ENCODE measurements at places on chromosomes 6 and 20. TPM values are rescaled to one million over a fixed set of nuclear protein-coding genes. Genes with fewer than 3 reads are reported as not detected.

MUC22 gene
- not detected for polyA plus RNA-seq

DEFB132 gene
- polyA plus RNA-seq = 0.07 TPM

DNMT3B gene
- polyA plus RNA-seq = 10.1 TPM

UFL1 gene
- polyA plus RNA-seq = 46.2 TPM

GJA1 gene
- 73.1 TPM for polyA plus RNA-seq

TNFRSF6B gene
- 2.1 TPM for polyA plus RNA-seq

C20orf141 gene
- not detected for polyA plus RNA-seq

SULF2 gene
- polyA plus RNA-seq = 71.7 TPM

GINS1 gene
- polyA plus RNA-seq = 30.6 TPM

SLC25A27 gene
- polyA plus RNA-seq = 69.6 TPM

SNAP25 gene
- polyA plus RNA-seq = 8.4 TPM

SLC26A8 gene
- 0.47 TPM for polyA plus RNA-seq

LY6G6D gene
- polyA plus RNA-seq = not detected

TMEM151B gene
- 0.88 TPM for polyA plus RNA-seq

SEL1L2 gene
- polyA plus RNA-seq = not detected

VSX1 gene
- polyA plus RNA-seq = not detected

NHLRC1 gene
- polyA plus RNA-seq = 1.9 TPM

TSHZ2 gene
- 14.2 TPM for polyA plus RNA-seq

EDN3 gene
- 3.7 TPM for polyA plus RNA-seq

FRK gene
- polyA plus RNA-seq = 5.8 TPM

TRAPPC3L gene
- 0.53 TPM for polyA plus RNA-seq

HCRTR2 gene
- 0.35 TPM for polyA plus RNA-seq

PROKR2 gene
- polyA plus RNA-seq = not detected

NHSL1 gene
- polyA plus RNA-seq = 16.1 TPM

IL17F gene
- polyA plus RNA-seq = 0.40 TPM

ANKEF1 gene
- 8.9 TPM for polyA plus RNA-seq

IP6K3 gene
- 1.0 TPM for polyA plus RNA-seq

GTF2H4 gene
- polyA plus RNA-seq = 45.4 TPM

RAD21L1 gene
- polyA plus RNA-seq = not detected

PDE7B gene
- 8.0 TPM for polyA plus RNA-seq

DLK2 gene
- polyA plus RNA-seq = 1.00 TPM

RIN2 gene
- 38.1 TPM for polyA plus RNA-seq

OR2H1 gene
- not detected for polyA plus RNA-seq

OR2J3 gene
- polyA plus RNA-seq = not detected

ANGPT4 gene
- polyA plus RNA-seq = 0.22 TPM

CFB gene
- polyA plus RNA-seq = 10.7 TPM

OR2B3 gene
- polyA plus RNA-seq = not detected

FAM83B gene
- polyA plus RNA-seq = 11.1 TPM

MOG gene
- not detected for polyA plus RNA-seq

RSPO4 gene
- polyA plus RNA-seq = 2.3 TPM

ZGPAT gene
- 17.8 TPM for polyA plus RNA-seq

ARMH2 gene
- polyA plus RNA-seq = not detected

CFAP206 gene
- polyA plus RNA-seq = 4.8 TPM

EYS gene
- polyA plus RNA-seq = 0.96 TPM

SLC17A3 gene
- 1.3 TPM for polyA plus RNA-seq

IL20RA gene
- 2.1 TPM for polyA plus RNA-seq

COQ3 gene
- 14.5 TPM for polyA plus RNA-seq
